ENCODE measurements at places on chromosomes 4 and X.

DNA sequence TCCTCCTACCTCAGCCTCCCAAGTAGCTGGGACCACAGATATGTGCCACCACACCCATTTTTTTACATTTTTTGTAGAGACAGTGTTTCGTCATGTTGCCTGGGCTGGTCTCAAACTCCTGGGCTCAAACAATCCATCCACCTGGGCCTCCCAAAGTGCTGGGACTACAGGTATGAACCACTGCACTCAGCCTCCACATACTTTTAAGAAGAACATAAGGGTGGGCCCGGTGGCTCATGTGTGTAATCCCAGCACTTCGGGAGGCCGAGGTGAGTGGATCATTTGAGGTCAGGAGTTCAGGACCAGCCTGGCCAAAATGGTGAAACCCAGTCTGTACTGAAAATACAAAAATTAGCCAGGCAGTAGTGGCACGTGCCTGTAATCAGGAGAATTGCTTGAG, 51.5 kb upstream of the MXD4 start:
- no peak for DNase-seq

DNA sequence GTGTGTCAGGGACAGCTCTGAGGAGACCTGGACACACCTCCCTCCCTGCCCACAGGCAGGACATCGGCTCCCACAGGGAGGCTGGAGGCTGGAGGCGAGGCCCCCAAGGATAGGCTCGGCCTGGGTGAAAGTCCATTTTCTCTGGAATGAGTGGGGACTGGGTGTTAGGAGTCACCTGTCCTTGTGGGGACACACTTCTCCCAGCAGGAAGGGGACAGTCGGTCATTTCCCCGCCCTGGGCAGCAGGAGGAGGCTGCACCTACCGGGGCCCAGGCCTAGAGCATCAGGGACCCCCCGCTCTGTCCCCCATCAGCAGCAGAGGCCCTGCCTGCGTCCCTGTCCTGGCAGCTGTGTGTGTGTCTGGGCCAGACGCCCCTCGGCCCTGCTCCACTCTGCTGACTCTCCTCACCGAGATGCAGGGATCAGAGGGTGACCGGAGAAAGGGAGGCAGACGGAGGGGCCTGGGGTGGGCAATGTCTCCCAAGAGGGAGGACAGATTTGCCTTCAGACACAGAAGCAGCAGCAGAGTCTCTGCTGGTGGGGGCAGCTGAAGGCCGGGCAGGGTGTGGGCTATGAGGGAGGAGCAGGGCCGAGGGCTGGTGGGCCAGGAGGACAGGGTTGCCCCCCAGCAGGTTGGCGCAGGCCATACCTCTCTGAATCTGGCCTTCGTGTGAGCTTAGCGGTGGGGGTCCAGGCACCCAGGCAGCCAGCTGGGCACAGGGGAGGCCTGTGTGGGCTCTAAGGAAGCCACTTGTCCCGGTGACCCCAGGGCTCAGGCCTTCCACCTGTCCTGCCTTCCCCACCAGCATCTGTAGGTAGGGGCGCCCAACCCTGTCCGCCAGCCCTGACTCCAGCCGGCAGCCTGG, 125.7 kb upstream of the NKX1-1 start:
- no peak for DNase-seq

- no peak for DNase-seq
These were observed 29.0 kb downstream of the VCX3A start for GRCh38 chrX:6505960-6506359.

GRCh38 chrX:9610771-9611392, 146.0 kb downstream of the TBL1X start:
- no peak for DNase-seq

- no peak for DNase-seq
These were observed 185.9 kb downstream of the SMIM20 start for GRCh38 chr4:26099967-26100366.

GRCh38 chr4:109708990-109709389, 5.7 kb upstream of the CASP6 start:
- no peak for DNase-seq

- DNase-seq, result no peak
These were observed 21.0 kb upstream of the RASGEF1B start for GRCh38 chr4:81492606-81493230.

DNA sequence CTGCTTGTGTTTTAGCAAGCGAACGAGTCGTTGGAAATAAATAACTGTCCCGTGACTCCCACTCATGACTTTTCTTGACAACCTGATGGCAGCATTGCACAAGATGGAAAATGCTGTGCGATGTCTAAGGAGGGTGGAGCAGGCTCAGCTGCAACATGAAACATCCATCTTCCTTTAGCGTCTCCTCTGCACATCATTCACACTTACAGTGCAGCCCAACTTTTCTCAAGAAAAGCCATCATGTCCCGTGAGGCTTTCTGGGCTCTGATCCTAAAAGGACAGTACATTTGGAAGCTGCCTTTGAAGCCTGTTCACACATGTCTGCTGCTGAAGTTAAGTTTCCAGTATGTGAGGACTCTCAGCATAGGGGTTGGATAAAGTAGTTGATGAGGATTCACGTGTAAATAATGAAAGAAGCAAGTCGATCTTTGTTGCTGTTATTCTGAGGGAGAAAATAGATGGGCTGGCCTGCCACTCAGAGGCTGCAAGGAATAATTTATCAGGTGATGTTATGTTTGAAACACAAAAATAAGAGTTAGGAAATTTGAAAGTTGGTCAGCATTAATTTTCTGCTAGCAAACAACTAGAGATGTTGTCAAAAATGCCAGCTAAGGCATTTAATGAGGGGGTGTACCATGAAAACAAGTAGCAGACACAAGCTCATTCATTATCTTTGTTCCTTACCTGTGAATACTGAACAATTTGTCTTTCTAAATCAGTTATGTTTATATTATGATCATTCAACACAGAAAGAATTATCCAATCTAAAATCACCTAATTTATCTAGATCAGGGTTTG, 328.7 kb upstream of the ZFP42 start:
- DNase-seq, result no peak

- DNase-seq, result no peak
These were observed 701.8 kb upstream of the TENM3 start for GRCh38 chr4:181541396-181541795.

GRCh38 chr4:172142281-172142741, 329.1 kb downstream of the GALNTL6 start:
- no peak for DNase-seq

GRCh38 chr4:41569961-41570360, 32.0 kb downstream of the LIMCH1 start:
- DNase-seq, result no peak

DNA sequence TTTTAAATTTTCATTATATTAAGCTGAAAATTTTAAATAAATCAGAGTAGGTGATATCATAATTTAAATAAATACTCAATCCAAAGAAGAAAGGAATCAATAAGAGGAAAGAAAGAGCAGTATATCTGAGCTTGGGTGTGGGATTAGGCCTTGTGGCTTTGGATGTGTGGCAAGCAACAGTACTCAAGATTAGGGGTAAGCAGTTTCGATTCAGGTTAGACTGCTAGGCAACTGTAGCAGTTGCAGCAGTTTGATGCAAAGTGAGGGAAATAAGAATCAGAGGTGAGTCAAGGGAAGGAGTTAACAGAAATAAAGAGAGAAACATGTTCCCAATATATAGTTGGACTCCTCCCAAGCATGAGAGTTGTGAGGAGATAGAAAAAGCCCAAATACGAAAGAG, 599.6 kb upstream of the KLHL4 start:
- DNase-seq, result no peak

DNA sequence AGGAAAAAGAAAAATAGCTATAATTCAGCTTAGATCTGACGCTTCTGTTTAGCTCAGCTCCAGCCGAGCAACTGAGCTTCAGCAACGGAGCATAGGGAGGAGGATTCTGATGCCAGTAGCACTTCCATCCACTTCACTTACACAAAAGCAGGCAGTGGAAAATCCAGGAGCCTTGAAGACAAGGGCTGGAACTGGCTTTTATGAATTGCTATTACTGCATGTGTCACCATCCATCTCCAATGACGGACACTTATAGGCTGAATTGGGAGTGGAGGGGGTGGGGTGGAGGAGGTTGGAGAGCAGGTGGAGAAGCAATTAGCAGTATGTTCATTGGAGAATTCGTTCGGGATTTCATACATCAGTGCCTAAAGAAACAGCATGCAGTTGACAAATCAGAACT, 15.6 kb downstream of the ENOX2 start:
- DNase-seq, result no peak

DNA sequence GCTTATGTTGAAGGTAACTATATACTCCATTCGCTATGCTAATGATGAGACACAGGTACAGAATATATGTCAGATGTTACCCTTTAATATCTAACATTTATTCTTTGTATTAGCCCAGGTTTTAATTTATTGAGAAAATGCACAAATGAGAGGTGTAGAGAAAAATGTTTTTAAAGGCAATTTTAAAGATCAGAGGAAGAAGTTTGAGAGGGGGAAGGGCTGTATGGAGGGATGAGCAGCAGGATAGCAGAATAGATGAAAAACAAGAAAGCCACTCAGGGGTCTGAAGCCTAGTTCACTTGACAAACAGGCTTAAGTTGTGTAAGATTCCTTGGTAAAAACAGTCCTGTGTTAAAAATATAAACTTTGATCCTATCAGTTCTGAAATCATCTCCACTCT, 3.7 kb downstream of the MAB21L2 start:
- no peak for DNase-seq

DNA sequence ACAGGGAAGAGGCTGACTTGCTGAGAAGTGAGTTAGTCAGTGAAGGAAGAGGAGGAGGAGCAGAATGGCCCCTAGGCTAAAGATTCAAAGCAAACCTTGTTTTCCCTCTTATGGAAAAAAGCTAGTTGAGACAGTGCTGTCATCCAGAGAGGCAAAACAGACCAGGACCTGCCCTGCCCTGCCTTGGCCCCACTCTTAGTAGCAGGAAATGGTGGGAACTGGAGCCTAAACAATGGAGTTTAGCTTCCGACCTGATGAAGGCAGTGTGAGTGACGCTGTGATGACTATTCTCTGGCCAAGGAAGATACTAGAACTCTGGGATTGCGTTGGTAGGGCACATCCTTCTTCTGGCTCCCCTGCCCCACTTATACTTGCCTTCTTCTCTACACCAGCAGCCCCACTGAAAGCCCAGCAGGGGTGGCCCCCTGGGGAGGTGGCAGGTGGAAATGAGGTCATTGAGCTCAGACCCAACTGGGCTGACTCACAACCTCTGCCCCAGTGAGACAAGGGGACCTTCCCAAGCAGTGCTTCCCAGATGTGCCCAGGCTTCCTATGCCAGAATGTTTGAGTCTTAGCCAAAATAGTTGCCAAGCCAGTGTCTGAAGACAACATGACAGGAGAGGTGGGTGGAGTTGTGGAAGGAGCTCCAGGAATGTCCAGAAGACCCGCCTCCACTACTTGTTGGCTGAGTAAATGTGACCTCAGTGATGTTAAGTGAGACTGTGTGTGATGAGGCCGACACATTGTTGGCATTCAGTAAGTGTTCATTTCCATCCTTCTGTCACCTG, 38.8 kb downstream of the MSN start:
- peak; percentile 8 for DNase-seq

DNA sequence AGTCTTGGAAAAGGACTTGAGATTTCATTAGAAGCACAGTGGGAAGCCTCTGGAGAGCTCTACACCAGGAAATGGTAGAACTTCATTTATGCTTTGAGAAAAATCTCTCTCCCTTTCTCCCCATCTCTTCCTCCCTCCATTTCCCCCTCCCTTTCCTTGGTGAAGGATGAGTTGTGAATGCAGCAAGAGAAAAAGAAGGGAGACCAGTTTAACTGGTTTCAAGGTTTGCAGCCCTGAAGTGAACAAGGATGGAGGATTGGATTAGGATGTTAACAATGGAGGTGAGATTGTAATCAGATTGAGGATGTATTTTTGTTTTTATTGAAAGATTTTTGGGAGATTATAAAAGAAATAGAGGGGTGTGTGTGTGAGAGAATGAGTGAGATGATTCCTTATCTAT, 99.5 kb downstream of the ANK2 start:
- DNase-seq, result no peak

DNA sequence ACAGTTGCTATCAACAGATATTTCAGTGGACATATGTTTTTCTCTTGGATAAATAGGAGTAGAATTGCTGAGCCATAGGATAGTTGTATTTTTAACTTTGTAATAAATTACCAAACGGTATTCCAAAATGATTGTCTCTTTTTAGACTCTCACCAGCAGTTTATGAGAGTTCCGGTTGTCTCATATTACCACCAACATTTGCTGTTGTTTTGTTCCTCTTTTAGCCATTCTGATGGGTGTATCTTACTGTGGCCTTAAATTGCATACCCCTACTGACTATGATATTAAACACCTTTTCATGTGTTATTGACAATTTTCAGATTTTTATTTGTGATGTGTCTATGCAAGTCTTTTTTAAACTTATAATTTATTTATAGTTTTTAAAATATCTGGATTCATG, 39.7 kb downstream of the SNX25 start:
- DNase-seq, result no peak

DNA sequence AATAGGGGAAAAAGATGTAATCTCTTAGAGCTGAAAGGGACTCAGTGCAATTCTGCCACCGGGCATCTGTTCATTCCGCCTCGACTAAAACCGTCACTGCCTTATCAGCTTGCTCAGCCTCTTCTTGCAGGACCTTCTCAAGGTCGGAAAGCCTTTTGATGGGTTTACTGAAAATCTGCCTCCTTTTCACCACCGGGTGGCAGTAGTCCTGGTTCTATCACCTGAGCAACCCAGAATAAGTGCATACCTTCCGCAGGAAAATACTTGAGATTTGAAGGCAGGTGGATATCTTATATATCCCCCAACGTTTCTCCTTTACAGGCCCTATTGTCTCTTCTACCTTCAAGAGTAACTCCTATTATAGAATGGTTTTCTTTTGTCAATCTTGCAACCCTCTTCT, 103.4 kb upstream of the PAK3 start:
- DNase-seq, result no peak

GRCh38 chr4:81106150-81106549, 75.6 kb downstream of the BMP3 start:
- no peak for DNase-seq

- no peak for DNase-seq
These were observed 612 bp downstream of the CPLX1 start for GRCh38 chr4:825063-825970.

GRCh38 chrX:86066998-86067397, 19.6 kb upstream of the CHM start:
- DNase-seq, result no peak

- no peak for DNase-seq
These were observed 158.4 kb downstream of the RAB28 start for GRCh38 chr4:13325744-13326143.

DNA sequence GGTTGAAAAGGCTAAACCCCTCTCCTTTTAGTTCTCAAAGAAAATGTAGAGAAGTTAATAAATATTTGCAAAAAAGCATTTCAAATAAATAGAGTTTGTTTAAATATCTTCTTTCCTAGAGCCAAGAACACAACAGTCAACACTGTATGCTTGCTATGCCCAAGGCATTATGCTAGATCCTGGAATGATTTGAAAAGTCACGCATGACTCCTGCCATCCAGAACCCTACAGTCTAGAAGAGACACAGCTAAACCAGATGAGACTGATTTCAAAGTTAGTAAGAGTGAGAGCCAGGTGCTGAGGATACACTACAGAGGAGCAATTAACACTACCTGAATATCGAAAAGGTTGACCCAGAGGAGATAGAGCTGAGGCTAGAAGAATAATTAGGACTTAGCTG, 205.8 kb downstream of the NWD2 start:
- DNase-seq, result no peak
